RKO (cell line): ENCODE measurements at places on chromosomes 1 and 21.

- no peak for DNase-seq
These were observed 6.1 kb downstream of the C1orf159 start for GRCh38 chr1:1109743-1110142.

- DNase-seq: peak; percentile 19
These were observed 12.7 kb downstream of the TFF2 start for GRCh38 chr21:42337830-42338728.

GRCh38 chr1:9808459-9808858 lies 15.3 kb downstream of the CLSTN1 start:
- DNase-seq: no peak

DNA sequence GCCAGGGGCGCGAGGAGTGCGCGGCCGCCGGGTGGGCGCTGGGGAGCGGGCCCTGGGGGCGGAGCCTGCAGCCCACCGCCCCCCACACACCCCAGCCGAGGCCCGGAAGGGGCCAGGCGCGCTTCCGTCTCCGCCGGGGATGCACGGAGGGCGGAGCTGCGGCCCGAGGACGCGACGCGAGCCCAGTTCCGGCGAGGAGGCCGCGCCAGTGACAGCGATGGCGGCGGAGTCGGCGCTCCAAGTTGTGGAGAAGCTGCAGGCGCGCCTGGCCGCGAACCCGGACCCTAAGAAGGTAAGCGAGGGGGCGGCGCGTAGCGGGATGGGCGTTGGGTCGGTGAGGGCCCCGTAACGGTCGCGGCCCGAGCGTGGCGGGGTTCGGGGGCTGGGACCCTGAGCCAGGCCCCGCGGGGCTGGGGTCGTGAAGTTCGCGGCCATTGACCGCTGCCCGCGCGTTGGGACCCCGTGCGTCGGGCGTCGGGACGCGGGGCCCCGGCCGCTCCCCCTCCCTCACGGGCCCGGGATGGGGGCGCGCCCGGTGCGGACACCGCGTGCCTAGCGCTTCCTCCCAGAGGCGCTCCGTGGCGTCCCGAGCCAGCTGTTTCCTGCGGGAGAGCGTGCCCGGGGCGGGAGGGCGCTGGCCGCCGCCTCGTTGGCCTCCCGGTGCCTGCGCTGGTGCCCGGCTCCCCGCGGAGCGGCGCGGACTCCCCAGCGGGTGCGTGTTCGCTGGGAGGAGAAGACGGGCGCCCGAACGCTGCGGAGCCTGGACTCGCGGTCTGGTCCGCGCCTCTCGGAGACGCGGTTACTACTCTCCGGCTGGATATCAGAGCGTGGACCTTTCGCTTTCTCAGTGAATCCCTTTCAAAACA lies at the start of gene ELOA:
ELOA (plus strand) TSS at position 185 of the 866 bp plus-strand sequence; CDS start at position 218, 33 bp downstream.
- DNase-seq: peak; percentile 75

DNA sequence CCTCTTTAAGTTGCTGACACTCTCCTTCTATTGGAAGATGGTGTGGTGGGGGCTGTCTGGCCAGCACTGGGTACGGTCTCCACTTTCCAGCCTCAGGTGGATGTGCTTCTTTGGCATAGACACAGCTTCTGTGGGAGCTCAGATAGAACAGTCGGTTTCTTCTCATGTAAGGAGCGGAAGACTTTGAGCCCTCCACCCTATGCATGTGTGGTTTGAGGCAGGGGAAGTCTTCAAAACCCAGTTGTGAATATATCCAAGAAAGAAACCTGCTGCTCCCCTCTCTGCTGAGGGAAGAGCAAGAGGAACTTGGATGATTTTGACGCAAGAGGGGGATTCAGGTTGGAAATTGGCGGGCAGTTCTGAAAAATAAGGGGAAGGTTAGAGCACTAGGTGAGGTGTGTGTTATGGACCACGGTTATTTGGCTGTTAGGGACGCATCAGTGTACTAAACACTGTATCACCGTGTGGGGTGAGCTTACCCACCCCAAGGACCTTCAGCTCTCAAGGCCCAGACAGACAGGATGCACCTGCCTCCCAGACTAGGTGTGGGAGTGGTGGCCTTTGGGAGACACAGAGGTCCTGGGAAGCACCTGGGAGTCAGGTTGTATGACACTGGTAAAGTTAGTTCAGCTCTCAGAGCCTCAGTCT lies 36.2 kb downstream of the IL6R start:
- DNase-seq: no peak
